Ascending aorta (tissue), 2 donors: ENCODE measurements at places on chromosomes 5 and 9. TPM values are rescaled to one million over a fixed set of nuclear protein-coding genes. Genes with fewer than 3 reads are reported as not detected.

SLC36A2 gene
- total RNA-seq = 0.75 TPM

TSSK1B gene
- total RNA-seq = not detected

NSD1 gene
- total RNA-seq = 22.7 TPM

LMBRD2 gene
- 24.5 TPM for total RNA-seq

CDO1 gene
- total RNA-seq = 36.0 TPM

NTNG2 gene
- 5.9 TPM for total RNA-seq

TMEM8B gene
- total RNA-seq = 37.3 TPM

PCDHGC4 gene
- 59.3 TPM for total RNA-seq

PAPPA gene
- total RNA-seq = 6.0 TPM

ABO gene
- total RNA-seq = 4.8 TPM

ZNF483 gene
- 3.1 TPM for total RNA-seq

MOCS2 gene
- total RNA-seq = 21.3 TPM

PFN3 gene
- total RNA-seq = not detected

NKD2 gene
- 6.5 TPM for total RNA-seq
